ENCODE measurements at places on chromosomes 4 and X. TPM values are rescaled to one million over a fixed set of nuclear protein-coding genes. Genes with fewer than 3 reads are reported as not detected.

The SERTM2 gene
- 1.2 TPM for total RNA-seq

The IL1RAPL1 gene
- 0.58 TPM for total RNA-seq

The OFD1 gene
- total RNA-seq: 7.1 TPM

The ARMCX4 gene
- total RNA-seq: 0.86 TPM

The TCP11X2 gene
- not detected for total RNA-seq

The GYPA gene
- total RNA-seq: not detected

The PDGFRA gene
- total RNA-seq: 63.1 TPM

The NXF2B gene
- total RNA-seq: not detected

The MAGEA1 gene
- total RNA-seq: not detected

The REELD1 gene
- total RNA-seq: not detected

The TSR2 gene
- 9.8 TPM for total RNA-seq

The DRP2 gene
- 2.3 TPM for total RNA-seq

The LETM1 gene
- 44.1 TPM for total RNA-seq

The LPAR4 gene
- total RNA-seq: not detected

The IL21 gene
- total RNA-seq: not detected

The FOXP3 gene
- not detected for total RNA-seq

The NXF2 gene
- not detected for total RNA-seq

The GATA1 gene
- not detected for total RNA-seq

The RENBP gene
- total RNA-seq: 2.3 TPM

The MAGEA11 gene
- not detected for total RNA-seq

The ATOH1 gene
- total RNA-seq: not detected

The DOCK11 gene
- total RNA-seq: 24.8 TPM

The SSX2B gene
- total RNA-seq: not detected

The BEND2 gene
- not detected for total RNA-seq

The GPR173 gene
- total RNA-seq: 1.9 TPM

The CSAG2 gene
- total RNA-seq: not detected

The LRCH2 gene
- 6.1 TPM for total RNA-seq

The GAGE2A gene
- total RNA-seq: not detected

The MAGEB10 gene
- not detected for total RNA-seq

The NHSL2 gene
- total RNA-seq: 2.8 TPM

The GAGE12E gene
- not detected for total RNA-seq

The FAT1 gene
- total RNA-seq: 83.3 TPM

The ATP8A1 gene
- total RNA-seq: 0.58 TPM

The DLG3 gene
- 7.1 TPM for total RNA-seq

The MFAP3L gene
- total RNA-seq: 1.4 TPM

The FRG2 gene
- not detected for total RNA-seq

The PLRG1 gene
- total RNA-seq: 64.7 TPM

The XG gene
- 1.2 TPM for total RNA-seq

The CCSER1 gene
- total RNA-seq: not detected

The CXCL1 gene
- 17.7 TPM for total RNA-seq

The F11 gene
- not detected for total RNA-seq

The C4orf54 gene
- not detected for total RNA-seq

The TBC1D8B gene
- total RNA-seq: 8.6 TPM

The PPP1R2C gene
- not detected for total RNA-seq

The ZXDB gene
- 3.7 TPM for total RNA-seq

The SYNPO2 gene
- total RNA-seq: 6.9 TPM

The TCEAL3 gene
- total RNA-seq: 42.7 TPM

The LUZP4 gene
- total RNA-seq: not detected

The MAPK10 gene
- total RNA-seq: 10.1 TPM

The ASB12 gene
- not detected for total RNA-seq

The BTC gene
- not detected for total RNA-seq

The F8A1 gene
- total RNA-seq: 8.4 TPM

The VBP1 gene
- 64.0 TPM for total RNA-seq

The FOXR2 gene
- total RNA-seq: not detected

The UGT2B15 gene
- total RNA-seq: not detected

The PDE6B gene
- total RNA-seq: not detected
